Occipital lobe (tissue), 3 donors: ENCODE measurements at places on chromosomes 12 and 14.

- no peak for DNase-seq
These were observed 9.8 kb downstream of the RBP5 start for GRCh38 chr12:7118881-7119280.

DNA sequence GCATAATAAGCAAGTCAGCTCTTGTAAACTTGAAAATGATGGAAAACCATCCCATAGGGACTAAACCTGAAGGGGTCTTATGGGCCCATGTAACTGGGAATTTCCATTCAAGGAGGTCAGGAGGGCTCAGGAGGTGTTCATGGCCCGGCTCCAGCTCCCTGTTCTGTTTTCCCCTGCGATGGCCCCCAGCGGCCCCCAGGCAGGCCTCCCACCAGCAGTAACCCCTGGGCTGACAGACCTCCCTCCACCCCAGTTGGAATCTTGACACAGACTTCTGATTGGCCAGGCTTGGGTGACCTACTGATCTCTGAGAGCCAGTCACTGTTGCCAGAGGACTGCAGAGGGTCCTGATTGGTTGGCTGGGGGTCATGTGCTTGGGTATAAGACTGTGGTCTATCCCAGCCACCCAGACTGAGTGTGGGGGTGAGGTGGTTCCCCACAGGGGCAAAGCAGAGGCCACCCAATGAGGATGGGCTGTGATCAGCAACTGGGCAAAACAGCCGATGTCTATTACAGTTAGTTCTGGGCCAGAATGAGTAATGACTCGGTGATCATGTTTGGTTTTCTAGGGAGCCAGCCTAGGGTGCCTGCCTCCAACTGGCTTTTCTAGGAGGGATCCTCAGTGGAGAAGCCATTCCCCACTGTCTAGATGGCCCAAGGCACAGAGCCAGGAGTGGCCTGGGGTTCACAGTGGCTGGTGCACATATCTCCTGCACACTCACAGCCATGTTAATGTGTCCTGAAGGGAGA, 27.0 kb downstream of the RHOF start:
- DNase-seq, result no peak

- no peak for DNase-seq
These were observed 33.4 kb downstream of the CHST11 start for GRCh38 chr12:104490186-104490585.

DNA sequence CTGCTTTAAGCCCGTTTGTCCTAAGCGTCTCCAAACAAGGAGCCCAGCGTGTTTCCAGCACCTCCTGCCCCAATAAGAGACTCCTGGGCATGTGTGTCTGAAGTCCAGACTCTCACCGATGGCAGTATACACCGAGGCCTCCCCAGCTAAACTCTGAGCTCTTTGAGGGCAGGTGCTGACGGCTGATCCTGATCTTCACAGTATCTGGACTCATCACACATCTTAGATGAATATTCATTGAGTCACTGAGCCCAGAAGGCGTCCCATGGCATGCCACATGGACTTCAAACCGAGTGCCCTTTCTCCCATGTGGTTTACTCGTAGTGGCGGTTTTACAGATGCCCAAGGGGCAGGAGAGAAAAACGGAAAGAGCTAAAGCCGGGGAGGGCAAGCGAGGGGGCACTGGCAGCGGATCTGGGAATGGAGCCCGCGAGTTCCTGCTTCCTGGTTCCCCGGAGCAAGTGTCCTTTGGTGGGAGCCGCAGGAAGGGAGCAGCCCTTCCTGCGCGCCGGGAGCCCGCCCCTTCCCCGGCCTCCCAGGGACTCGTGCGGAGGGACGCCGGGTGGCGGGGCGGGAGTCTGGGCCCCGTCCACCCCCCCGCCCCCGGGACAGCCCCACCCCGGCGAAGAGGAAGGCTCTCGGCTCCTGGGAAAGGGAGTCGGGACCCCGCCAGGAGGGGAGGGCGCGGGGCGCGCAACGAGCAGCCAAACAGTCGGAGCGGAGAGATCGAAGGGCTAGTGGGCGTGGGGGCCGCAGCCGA, 585 bp upstream of the TEAD4 start:
- no peak for DNase-seq

- DNase-seq, result no peak
These were observed 1098.7 kb downstream of the AACS start for GRCh38 chr12:126163984-126164383.

DNA sequence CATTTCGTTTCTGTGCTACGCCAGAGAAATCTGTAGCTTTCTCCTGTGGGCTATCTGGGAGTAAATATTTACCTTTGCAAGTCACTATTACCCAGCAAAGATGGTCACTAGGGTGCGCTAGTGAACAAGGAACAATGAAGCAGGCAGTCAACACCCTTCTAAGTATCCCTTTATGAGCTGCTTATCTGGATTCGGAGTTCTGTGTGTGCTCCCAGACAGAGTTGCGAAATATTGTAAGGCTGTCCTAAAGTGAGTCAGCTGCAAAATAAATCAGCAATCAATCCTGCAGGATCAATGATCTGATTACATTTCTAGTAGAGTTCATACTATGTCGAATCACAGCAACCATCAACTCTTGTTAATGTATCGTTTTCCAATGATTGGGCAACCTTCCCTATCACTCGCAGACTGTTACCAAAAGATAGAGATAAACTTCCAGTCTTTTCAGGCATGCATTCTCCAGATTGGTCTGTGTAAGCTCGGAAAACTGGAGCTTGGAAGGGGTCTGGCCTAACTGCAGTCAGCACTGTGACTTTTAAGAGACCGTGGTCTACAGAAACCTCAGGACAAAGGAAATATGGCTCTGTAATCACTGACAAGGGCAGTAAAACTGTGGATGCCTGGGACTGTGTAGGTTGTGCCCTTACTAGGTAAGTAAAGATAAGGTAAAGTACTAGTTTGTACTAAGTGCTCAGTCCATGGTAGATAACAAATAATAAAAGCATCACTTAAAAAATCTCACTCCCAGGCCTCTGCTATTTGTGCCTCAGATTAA, 133.5 kb downstream of the KCNK10 start:
- DNase-seq, result peak; percentile 46

DNA sequence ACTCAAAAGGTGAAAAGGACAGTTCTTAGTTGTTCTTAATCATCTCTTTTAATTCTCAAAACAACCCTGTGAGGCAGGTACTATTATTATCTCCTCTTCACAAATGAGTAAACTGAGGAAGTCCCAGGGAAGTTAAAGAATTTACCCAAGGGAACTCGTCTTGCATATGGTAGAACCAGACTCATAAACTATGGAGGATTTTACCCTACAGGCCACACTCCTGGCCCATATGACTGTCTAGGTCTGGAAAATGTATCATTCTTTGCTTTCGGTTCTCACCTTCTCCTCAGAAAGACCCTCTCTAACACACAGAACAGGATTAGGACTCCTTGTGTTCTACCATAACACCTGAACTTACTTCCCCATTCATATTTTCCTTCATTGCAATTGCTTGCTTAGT, 18.9 kb downstream of the SOX5 start:
- DNase-seq, result no peak

GRCh38 chr12:46404225-46404631, 31.7 kb upstream of the SLC38A2 start:
- DNase-seq, result no peak

DNA sequence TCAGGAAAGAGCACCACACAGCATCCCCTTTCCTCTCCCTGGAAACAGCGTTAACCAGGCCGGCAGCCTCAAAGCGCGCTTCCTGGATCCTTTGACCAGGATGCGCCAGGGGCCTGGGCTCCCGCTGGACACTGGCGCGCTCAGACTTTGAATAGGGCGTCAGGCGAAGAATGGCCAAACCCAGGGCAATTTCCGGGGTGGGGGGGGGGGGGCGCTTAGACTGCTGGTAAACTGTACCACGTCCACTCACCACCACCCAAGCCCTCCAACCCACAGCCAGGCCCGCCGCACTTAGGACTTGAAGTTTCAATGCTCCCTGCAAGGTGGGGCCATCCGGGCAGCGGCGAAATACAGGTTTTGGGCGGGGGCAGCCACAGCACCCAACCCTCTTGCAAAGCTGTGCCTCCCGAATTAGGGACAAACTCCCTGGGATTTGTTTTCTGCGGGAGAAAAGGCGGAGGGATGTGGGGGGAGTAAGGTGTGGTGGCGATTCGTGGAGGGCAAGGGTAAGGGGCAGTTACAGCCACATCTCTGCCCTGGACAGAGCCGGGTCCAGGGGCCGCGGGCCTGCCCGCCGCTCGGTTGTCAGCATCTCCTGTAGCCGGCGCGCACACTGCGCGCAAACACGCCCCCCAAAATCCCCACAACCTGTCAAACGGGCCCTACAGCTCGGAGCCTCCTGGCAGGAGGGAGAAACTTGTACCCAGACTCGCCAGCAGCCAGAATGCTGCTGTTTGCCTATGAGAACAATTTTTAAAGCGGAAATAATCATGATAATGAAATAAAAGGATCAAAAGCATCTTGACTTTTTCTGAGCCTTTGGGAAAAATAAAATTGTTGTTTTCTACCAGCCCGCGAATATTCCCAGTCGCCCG, 958 bp downstream of the RTN1 start:
- DNase-seq, result no peak

GRCh38 chr14:106579084-106579483, 1052.7 kb downstream of the TMEM121 start:
- DNase-seq, result no peak

DNA sequence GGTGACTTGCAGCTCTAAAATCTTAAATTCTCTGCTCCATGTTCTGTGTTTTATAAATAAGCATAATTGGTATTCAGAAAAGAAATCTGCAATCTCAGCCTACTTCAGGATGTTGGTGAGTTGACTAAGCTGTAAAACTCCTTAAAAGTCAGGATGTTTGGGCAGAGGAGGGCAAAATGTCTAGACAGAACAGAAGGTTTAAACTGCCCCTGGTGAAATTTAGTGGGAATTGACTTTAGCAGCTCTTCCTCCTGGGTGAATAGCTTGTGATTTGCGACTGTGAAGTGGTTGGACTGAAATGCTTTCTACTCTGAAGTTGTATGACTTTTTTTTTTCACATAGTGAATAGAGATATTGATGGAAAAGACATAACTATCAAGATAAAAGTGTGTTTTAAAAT, 85.8 kb downstream of the CAND1 start:
- DNase-seq, result no peak

- no peak for DNase-seq
These were observed 65.6 kb upstream of the RMST start for GRCh38 chr12:97397008-97397407.

DNA sequence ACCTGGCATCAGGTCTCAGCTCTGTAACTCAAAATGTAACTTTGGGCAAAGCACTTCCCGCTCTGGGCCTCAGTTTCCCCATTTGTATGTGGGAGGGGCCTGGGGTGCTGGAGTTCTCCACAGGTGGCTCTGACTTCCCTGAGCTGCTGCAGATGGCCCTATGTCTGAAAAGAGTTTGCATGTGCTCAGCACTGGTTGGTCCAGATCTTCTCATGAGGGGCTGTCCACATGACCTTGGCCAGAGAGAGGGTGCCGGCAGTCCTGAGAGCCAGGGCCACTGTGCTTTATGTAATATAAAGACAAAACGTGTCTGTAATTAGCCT, 7.2 kb upstream of the CACNA2D4 start:
- no peak for DNase-seq

DNA sequence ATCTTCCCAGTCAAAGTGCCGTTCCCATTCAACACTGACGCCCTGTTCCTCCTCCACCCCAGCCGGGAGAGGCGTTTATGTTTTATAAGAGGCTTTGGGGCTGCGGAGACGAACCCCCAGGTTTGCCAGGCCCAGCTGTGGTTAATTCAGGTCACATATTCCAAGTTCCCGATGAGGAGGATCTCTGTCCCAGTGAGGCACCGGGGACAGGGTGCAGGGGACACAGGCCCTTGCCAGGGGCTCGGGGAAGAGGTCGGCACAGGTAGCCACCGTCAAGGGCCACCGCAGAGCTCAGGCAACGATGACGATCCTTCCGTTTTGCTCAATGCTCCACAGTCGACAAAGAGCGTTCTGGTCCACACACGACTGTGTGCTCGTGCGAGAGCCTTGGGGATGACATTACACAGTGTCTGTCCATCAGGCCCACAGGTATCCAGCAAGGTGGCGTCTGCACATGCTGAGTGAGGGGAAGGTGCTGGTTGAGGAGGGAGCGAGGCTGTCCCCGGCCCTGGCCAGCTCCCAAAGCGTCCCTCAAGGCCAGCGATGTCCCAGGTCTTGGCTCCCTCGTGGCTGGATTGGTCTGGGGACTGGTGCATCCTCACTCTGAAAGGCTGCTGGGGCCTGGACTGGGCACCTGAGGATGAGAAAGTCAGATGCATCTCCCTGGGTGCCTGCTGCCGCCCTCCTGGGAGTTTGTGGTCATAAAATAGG, 189.2 kb upstream of the C14orf180 start:
- DNase-seq, result no peak

GRCh38 chr12:57895389-57896114, 45.8 kb upstream of the ATP23 start:
- DNase-seq, result no peak

DNA sequence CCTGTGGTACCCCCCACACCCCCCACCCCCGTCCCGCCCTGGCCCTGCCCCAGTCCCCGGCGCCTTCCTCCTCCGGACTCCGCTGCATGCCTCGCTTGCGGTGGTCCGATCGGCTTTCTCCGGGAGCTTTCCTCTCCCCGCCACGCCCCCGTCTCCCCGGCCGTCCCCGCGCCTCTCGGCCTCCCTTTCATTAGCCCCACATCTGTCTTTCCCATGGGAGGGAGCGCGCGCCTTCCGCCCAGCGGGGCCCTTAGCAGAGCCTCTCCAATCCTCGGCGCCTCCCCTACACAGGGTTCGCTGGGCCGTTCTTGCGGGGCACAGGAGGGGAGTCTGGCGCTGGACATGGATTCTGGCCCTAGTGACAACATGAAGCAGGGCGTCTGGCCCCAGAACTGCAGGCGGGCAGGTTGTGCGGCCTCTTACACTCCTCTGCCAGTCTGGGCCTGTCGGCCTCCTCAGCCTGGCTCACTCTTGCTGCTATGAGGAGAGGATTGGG, 1.5 kb upstream of the EFS start:
- peak; percentile 46 for DNase-seq

DNA sequence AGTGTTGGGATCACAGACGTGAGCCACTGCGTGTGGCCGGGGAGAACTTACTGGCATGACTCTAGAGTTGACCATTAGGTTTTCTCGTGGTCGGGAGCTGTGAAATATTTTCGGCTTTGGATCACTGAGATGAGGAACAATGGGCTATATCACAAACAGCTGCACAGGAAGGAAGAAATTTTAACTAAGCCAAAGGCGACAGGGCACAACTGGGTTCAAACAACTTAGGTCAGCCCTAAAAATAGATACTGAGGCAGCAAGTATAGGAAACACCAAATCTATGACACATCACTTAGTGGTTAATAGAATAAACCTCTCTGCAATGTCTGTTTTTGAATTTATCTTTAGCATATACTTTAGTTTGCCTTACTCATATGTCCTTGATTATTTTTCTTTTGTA, 162.9 kb downstream of the LRIG3 start:
- DNase-seq, result no peak

- DNase-seq, result no peak
These were observed 28.2 kb downstream of the CACNA2D4 start for GRCh38 chr12:1890119-1890703.

DNA sequence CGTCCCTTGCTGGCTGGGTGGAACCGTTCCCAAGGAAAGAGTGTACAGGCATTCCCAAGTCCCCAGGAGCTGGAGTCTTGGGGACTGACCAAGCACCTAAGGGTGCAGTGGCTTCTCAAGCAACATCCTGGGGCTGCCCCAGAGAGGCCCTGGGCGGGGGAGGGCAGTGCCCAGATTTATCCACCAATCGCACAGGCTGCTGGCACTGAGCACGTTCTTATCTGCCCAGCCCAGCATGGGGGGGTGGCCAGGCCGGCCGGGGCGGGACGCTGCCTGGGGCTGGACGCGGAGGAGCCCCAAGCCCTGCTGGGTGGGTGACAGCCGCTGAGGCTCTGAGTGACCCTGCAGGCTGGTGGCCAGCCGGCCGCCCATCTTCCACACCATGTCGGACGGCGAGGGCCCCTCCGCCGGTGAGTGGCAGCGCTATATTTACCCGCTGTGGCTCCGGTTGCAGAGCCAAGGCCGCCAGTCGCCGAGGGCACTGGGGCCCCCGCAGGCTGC, 53.4 kb downstream of the CYP46A1 start:
- DNase-seq, result no peak
